ENCODE measurements at places on chromosomes 12 and 14.

DNA sequence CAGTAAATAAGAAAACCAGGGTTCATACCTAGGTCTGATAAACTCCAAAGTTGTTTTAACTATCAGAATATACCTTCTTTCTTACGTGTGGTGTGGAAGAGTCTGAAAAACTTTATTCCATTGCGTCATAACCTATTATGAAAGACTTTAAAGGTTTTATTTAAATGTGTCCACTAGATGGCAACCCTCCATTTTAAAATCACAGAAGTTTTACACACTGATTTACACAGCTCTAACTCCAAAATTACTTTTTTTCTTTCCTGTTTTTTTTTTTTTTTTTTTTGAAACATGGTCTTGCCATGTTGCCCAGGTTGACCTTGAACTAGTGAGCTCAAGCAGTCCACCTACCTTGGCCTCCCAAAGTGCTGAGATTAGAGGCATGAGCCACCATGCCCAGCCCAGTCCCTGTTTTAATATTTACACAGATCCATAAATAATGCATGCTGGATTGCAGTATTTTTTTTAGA, 17.3 kb upstream of the TMPRSS12 start:
- DNase-seq = no peak

DNA sequence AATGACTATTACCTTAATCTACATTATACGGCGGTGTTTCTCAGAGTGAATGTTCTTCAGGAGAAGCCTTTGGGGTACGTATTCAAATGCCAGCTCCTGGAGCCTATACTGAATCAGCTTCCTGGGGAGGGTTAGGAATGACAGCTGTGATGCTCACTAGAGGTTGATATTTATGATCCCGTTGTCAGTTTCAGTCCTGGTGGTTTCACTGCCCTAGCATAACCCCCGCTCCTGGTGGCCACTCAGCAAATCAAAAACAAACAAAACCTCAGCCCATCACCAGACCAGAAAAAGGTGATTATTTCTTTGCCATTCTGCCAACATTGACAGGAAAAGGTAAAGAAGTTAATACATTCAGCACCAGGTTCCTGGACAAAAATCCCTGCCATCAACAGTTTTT, 136.5 kb upstream of the CRY1 start:
- no peak for DNase-seq

GRCh38 chr14:69084023-69084422, 68.9 kb downstream of the DCAF5 start:
- no peak for DNase-seq

DNA sequence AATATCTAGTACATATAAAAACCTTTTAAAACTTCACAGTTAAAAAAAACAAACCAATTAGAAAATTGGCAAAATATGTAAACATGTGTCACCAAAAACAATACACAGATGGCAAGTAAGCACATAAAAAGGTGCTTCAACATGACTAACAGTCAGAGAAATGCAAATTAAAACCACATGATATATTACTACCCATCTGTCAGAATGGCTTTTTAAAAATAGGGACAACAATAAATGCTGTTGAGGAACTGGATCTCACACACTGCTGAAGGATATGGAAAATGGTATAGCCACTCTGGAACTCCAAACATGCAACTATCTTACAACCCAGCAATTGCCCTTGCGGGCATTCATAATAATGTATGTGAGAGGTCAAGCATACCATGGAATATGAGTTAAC, 1153.6 kb downstream of the FLRT2 start:
- DNase-seq = no peak

DNA sequence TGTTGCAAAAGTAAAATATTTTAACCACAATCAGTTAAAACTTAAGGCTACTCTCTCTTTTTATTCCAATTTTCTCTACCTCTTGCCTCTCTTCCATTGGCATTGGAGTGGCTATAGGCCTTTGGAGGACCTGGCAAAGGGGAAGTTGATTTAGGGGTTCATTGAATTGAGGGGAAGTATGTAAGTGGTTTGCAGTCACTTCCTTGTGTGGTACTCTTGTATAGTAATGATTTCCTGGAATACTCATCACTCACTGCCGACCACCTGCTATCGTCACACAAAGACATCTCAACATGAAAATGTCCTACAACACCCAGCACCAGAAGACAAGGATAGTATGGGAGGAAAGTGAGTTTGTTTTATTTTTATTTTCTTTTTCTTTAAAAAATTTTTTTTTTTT, 45.7 kb upstream of the CPM start:
- DNase-seq = no peak

GRCh38 chr12:3152011-3152511, 74.9 kb downstream of the TSPAN9 start:
- DNase-seq = no peak

DNA sequence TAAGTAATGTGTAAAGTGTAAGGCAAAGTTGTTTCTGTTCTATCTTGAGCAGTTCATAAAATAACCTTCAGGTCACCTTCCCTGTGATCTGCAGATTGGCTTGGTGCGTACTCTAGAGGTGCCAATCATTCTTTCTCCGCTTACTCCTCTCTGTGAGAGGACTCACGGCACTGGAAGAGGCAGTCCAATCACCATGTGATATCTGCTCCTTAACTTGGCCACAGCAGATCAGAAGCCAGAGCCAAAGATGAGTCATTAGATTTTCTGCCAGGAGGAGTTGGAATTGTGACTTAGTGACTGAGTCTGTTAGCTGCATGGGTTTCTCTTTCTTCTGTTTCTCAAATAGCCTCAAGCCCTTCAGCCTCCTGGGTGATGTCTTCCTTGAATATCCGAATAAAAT, 165.5 kb downstream of the SLC41A2 start:
- no peak for DNase-seq

- DNase-seq = no peak
These were observed 996 bp downstream of the SSPN start for GRCh38 chr12:26196421-26196716.

GRCh38 chr14:42626986-42627385, 1020.3 kb downstream of the LRFN5 start:
- DNase-seq = no peak

- DNase-seq = no peak
These were observed 463.0 kb downstream of the AACS start for GRCh38 chr12:125528281-125528680.
